NCI-H1417 treated with DMSO at 0.1 percent for 48 hours (cell line): ENCODE measurements at places on chromosomes 4 and X.

GRCh38 chr4:148055844-148056243, 324.0 kb downstream of the ARHGAP10 start:
- DNase-seq, result no peak

GRCh38 chr4:142314686-142315085, 531.4 kb downstream of the INPP4B start:
- no peak for DNase-seq

- no peak for DNase-seq
These were observed 935.2 kb downstream of the PCDH7 start for GRCh38 chr4:31655328-31655727.

DNA sequence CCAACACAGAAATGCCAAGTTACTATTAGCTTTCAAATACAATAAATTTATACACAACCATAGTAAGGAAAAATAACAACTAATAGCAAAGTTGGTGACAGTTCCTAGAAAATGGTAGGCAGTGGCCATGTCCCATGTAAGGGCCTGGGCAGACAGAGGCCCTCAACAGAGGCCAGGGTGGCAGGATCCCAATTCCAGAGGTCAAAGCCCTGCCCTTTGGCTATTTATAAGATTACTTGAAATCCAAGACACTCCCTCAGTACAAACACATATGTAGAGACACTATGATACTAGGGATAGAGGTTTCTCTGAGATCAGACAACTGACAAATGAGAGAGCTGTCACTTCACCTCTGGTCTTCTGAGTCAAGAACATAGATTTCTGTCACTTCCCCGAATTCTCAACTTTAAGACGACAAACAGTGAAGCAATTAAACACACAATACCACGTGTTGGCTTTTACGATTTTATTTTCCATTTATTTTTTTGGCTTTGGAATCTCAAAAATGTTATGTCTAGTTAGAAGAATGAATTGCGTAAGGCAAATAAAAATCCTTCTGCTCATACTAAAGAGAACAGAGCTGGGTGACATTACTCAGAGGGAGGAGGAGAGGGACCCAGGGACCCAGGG, 16.3 kb upstream of the MAOB start:
- DNase-seq, result no peak

DNA sequence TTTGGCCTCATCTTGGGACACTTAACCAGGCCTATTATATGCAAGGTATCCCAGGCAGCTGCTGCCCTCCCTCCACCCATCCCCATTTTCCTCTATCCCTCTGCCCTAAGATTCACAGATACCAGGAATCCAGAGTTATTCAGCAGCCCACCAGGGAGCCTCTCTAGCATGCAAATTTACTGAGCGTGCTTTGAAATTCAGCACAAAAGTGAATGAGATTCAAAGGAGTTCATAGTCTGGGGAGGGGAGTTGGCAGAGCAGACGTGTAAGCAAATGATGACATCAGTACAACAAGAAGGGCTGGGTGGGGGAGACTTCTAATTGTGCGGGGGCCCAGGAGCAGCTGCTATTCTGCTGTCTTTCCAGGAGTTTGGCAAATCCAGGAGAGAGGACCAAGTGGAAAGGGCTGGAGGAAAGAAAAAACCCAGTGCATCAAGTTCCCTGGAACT, 1.7 kb upstream of the MTM1 start:
- no peak for DNase-seq

DNA sequence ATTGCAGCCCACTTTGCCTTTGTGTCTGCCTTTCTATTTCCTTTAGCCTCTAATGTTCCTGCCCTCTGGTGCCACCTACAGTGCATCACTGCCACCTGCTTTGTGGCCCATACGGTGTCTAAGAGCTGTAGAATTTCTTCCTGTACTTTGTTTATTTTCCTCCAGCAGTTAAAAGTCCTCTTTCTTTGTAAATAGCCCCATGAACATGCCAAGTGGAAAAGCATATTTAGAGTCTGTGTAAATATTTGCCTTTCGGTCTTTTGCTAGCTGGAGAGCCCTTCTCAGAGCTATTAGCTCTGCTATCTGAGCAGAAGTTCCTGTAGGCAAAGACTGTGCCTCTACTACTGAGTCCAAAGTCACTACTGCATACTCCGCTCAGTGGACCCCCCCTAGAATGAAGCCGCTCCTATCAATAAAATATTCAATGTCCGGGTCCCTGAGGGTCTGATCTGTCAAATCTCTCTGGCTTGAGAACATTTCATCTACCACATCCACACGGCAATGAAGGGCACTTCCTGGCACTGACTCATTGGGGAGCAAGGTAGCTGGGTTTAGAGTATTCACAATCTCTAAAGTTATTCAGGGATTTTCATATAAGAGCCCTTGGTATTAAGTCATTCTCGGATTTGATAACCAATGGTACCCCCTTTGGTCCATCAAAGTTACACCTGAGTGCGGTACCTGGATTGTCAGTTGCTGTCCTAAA, 36.3 kb downstream of the SULT1E1 start:
- DNase-seq, result no peak

- DNase-seq, result no peak
These were observed 556 bp upstream of the SLC25A43 start for GRCh38 chrX:119398587-119398973.

GRCh38 chr4:16411501-16412085, 185.3 kb upstream of the TAPT1 start:
- DNase-seq, result no peak

DNA sequence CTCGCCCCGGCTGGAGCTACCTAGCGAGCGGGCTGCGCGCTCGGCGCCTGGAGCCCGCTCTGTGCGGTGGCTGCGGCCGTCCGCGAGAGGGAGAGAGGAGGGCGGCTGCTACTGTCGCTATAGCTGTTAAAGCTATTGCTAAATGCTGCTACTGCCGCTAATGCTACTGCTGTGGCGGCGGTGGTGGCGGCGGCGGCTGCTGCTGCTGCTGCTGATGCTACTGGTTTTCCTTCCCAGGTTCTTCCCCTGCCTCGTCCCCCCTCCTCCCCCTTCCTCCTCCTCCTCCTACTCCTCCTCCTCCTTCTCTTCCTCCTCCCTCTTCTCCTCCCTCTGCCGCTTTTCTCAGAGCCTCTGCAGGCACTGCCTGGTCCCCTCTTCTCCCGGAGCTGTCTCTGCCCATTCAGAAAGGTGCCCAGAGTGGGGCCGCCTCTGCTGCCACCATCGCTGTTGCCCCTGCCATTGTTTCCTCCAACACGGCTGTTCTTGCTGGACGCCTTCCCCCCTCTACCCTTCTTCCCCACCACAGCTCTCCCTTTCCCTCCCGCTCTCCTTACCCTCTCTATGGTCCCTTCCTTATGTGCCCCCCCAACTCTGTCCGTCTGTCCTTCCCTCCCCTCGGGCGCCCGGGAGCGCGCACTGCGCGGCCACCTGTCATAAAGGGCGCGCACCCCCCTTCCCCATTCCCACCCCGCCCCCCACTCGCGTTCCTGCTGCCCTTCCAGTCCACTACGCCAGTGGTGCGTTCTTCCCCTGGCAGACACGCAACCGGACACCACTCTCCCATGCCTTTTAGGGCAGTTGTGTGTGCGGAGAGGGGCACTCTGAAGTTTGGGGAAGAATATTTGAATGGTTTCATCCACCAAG, at the start of gene NEXMIF:
Gene NEXMIF (minus strand): TSS at position 228 of the 864 bp plus-strand sequence.
- no peak for DNase-seq

DNA sequence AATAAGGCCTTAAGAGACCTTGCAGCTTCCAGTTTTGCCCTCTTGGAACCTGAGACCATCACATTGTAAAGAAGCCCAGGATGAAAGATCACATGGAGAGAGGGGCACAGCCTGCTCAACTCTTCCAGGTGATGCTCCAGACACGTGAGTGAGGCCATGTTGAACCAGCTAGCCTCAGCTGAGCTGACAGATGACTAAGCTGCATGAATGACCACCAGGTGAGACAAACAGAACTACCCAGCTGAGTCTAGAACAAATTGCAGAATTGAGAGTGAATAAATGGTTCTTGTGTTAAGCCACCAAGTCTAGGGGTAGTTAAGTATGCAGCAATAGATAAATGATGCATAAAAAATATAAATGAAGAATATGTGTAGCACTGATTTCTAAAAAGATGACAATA, 16.8 kb upstream of the GPR82 start:
- DNase-seq, result no peak

DNA sequence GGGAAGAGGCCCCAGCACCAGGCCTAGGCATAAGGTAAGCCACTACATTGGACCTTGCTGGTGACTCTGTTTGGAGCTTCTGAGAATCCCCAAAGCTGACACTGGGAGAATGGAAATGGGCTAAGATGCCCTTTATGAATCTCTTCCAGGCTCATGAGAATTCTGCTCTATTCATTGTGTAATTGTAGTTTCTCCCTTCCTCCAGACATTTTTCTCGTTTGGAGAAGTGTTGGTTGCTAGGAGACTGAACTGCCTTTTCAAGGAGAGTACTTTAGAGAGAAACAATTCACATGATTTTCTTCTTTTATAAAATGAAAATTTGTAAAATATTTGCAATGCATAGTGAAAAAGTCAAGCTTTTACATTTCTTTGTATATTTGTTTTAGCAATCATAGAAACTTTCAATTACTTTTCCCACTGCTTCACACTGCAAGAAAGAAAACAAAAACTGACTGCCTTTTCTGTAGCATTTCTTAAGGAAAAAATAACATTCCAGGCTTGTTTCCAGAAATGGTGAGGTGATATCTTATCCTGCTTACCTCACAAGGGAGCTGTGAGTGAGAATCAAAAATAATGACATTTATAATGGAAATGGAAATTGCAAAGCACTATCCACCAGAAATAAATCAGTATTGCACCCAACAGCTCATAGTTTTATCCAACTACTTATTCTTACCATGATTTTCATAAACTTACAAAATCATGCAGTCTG, 24.9 kb upstream of the DCHS2 start:
- DNase-seq, result no peak

DNA sequence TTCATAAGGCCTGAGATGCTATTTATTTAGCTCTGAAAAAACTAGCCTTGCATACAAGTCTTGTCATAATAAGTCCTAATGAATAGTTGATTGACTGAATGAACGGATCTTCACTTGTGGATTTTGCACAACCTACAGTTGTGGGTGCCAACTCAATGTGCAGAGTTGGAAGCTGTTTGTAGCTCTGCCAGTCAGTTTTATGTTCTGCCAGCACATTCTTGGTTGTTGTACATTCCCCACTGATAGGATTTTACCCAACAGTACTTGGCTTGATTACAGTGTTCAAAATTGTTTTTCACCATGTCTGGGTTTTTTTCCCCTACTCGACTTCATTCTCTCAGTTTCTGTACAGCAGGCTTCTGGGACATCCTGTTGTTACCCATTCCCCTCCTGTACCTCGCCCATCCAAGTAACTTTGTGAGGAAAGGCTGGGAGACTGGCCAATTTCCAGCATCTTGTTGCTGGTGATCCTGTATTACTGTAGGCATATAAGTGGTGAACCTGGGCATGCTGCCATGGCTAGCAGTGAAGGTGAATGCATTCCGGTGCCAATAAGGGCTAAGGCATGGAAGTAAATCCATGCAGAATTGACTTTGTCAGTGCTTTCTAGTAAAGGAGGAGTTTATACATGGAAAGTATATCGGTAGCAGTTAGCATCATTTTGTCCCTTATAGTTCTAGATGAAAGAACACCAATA, 22.8 kb downstream of the IL1RAPL1 start:
- no peak for DNase-seq

- no peak for DNase-seq
These were observed 74.3 kb downstream of the METTL14 start for GRCh38 chr4:118759481-118759880.

DNA sequence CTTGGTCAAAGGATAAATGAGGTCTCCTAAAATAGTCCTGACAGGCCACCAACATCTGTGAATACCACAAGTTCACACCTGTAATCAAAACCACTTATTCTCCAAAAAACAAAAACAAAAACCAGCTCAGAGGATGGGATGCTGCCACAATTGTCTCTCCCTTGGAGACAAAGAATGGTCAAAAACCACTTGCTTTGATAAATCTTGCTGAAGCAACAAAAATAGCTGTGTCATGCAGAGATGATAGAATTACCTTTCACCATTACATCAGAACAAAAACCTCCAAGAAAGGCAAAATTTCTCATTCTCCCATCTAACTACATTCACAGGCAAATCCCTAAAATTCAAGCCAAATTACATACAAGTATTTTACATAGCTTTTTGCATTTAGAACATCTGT, 180.4 kb downstream of the MAML3 start:
- DNase-seq, result no peak

- no peak for DNase-seq
These were observed 15.8 kb upstream of the RGS12 start for GRCh38 chr4:3276986-3277385.

GRCh38 chr4:3311095-3311372, 18.2 kb downstream of the RGS12 start:
- no peak for DNase-seq

DNA sequence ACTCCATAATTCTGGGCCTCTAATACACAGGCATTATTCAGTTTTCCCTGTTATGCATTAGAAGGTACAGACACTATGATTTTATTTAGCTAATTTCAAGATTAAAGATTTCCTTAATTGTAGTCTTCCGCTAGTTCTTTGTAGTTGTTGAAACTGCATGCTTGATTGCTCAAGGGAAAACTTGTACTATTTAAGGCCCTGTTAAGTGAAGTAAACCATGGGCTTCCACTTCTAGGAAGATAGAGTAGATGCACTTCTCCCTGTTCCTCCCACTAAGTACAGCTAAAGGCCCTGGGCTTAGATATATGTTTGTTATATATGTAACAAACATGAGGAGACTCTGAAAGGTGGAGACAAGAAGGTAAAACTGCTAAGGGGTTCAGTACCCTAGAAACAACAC, 215.8 kb upstream of the LEF1 start:
- DNase-seq, result no peak

GRCh38 chr4:77433418-77433733, 172.2 kb upstream of the CXCL13 start:
- no peak for DNase-seq

GRCh38 chr4:4859325-4859798, at the start of gene MSX1:
Gene MSX1 (plus strand): TSS chr4:4859665. CDS start chr4:4859900, 235 bp downstream.
- DNase-seq, result no peak

DNA sequence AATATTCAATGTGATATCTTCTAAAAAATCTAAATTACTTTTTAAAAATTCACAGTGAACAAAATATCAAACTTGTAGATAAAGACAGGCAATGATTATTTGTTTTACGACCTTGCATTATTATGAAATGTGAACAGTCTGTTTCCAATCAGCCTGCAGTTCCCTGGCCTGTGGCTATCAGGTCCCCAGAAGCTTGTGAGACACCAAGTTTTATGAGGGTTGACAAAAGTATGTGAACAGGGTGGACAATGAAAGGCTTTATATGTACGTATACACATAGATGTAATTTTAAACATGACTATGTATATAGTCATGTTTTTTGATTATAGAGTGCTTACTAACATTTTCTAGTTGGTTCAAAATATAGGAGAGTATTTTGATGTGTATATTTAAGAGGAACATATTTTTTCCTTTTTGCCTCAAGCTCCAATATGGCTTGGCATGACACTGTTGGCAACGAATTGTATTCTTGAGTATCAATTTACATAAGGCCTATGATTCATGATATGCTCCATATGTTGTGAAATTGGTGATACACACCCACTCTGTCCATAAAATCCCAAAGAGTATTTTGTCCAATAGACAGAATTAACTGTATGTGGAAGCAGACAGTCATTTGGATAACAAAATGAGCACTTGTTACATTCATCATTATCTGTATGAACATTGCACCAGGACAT, 55.7 kb downstream of the BTC start:
- no peak for DNase-seq
